ENCODE measurements at places on chromosomes 2 and 18. TPM values are rescaled to one million over a fixed set of nuclear protein-coding genes. Genes with fewer than 3 reads are reported as not detected.

The DCDC2C gene
- not detected for total RNA-seq

The PDE11A gene
- not detected for total RNA-seq

The KCNG2 gene
- not detected for total RNA-seq

The ADRA2B gene
- total RNA-seq: under 0.01 TPM

The GAL3ST2 gene
- total RNA-seq: 0.25 TPM

The UGT1A4 gene
- not detected for total RNA-seq

The PLA2R1 gene
- 27.0 TPM for total RNA-seq

The C2orf80 gene
- not detected for total RNA-seq

The ABCG5 gene
- total RNA-seq: not detected

The UGT1A10 gene
- total RNA-seq: 0.41 TPM

The SEMA4C gene
- 20.4 TPM for total RNA-seq

The SNED1 gene
- 105 TPM for total RNA-seq

The SERPINB3 gene
- not detected for total RNA-seq

The PROM2 gene
- total RNA-seq: 0.18 TPM

The NPAS2 gene
- total RNA-seq: 5.4 TPM

GRCh38 chr2:237459226-237459625, 27.8 kb upstream of the MLPH start:
- peak; percentile 21 for DNase-seq

- no peak for DNase-seq
Observed at GRCh38 chr2:240481720-240482119, 46.3 kb downstream of the GPC1 start.

- no peak for DNase-seq
Observed at GRCh38 chr2:104321116-104321795, 532.7 kb upstream of the POU3F3 start.

DNA sequence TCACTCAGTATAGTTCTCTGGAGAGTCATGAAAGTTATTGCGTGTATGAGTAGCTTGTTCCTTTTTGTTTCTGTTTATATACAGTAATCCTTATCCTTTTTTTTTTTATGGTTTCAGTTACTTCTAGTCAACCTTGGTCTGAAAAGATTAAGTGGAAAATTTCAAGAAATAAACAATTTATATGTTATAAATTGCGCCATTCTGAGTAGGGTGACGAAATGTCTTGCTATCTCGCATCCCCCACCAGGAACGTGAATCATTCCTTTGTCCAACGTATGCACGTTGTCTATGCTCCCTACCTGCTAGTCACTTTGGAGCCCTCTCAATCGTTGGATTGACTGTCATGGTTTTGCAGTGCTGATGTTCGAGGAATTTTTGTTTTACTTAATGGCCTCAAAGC, 60.4 kb downstream of the FAM117B start:
- DNase-seq: no peak

DNA sequence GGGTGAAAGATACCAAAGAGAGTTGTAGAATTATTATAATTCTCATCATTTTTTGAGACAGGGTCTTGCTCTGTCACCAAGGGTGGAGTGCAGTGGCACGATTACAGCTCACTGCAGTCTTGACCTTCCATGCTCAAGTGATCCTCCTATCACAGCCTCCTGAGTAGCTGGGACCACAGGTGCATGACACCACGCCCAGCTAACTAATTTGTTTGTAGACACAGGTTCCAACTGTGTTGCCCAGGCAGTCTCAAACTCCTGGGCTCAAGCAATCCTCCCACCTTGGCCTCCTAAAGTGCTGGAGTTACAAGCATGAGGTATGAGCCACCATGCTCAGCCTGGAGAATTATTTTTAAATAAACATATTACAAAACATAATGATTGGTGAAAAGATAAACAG, 92.8 kb upstream of the MSH6 start:
- DNase-seq: no peak

DNA sequence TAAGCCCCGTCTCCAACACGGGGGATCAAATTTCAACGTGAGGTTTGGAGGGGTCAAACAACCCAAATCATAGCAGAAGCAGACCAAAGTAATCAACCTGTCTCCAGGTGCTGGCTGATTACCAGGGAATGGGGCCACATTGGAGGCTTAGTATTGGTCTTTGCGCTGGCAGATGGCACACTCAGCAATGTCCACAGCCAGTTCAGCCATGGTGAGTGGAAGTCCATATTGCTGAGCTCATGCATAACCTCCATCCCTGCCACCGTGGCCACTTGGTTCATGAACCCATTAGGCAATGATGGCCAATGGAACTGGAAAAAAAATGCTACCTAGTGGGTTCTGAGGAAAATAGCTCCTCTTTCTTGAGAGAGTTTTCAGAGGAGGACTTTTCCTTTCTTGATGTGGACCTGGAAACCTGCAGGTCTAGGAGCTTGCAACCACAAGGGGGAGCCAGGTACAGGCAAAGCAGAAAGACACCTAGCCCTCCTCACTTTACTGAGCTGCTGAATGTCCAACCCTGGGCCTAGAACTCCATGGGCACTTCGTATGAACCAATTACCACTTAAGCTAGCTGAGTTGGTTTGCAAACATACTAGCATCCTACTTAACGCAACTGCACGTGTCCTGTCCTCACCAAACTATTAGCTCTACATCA, 128.0 kb upstream of the GYPC start:
- peak; percentile 55 for DNase-seq

- DNase-seq: no peak
Observed at GRCh38 chr18:46366751-46367376, 262.7 kb downstream of the HAUS1 start.

DNA sequence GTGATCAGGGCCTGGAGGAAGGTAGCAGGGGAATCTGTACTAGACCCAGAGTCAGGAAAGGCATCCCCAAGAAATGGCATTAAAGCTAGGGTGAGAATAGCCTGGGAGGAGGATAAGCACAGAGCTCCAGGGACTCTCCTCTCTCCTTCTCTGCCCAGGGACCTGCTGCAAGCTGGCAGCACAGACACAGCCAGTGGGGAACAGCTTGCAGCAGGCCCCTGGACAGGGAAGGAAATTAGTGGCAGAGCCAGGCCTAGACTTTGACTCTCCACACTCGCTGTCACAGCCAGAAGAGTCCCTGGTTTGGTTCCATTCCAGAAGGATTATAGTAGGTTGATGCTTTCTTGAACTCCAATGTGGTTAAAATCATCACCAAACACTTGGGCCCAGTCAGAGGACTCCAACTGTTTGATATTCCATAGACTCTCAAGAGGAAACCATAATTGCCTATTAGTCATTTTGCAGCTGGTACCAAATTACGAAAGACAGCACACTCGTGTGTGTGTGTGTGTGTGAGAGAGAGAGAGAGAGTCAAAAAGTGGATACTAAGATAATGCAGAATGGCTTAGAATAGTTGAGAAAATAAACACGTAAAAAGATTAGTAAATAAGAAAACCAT, 95.5 kb upstream of the ATP8B1 start:
- DNase-seq: peak; percentile 78

DNA sequence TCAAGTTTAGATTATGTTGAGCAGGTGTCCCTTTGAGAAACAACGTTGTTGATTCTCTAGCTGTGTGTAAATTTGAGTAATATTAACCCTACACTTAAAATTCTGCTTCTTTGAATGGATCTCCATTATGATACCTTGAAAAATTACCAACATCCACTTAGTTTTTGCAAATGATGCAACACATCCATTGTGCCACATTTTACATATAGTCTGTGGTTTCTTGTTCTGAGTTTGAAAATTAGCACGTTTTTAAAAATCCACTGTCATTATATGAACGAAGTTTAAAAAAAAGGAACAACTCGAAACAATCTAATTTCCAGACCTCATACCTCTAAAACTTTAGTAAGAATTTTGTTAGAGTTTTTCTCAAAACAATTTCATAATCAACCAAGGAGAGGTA, 37.7 kb downstream of the PIK3C3 start:
- no peak for DNase-seq

- DNase-seq: no peak
Observed at GRCh38 chr2:33371304-33372090, 105.0 kb upstream of the RASGRP3 start.

- DNase-seq: no peak
Observed at GRCh38 chr2:11013196-11013595, 101.5 kb downstream of the KCNF1 start.

DNA sequence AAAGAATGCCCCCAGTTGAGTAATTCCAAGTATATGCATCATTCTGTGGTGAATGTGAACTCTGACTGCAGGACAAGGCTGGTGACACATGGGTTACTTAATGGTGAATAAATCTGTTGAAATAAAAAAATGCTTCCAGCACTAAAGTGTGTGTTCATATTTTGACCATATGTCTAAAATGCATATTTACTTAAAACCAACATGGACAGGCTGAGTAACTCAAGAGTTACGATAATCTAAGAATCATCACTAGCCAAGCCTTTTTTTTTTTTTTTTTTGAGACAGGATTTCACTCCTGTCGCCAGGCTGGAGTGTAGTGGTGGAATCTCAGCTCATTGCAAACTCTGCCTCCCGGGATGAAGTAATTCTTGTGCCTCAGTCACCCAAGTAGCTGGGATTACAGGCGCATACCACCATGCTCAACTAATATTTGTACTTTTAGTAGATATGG, 47.1 kb upstream of the CCBE1 start:
- DNase-seq: peak; percentile 95

DNA sequence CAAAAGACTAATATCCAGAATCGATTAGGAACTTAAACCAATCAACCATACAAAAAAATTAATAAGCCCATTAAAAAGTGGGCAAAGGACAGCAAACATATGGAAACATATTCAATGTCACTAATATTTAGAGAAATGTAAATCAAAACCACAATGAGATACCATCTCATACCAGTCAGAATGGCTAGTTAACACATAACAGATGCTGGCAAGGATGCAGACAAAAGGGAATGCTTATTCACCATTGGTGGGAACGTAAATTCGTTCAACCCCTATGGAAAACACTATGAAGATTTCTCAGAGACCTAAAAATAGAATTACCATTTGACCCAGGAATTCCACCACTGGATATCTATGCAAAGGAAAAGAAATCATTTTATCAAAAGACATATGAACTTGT, 468.2 kb upstream of the ST6GAL2 start:
- DNase-seq: no peak

- no peak for DNase-seq
Observed at GRCh38 chr2:31253356-31254131, 19.6 kb downstream of the EHD3 start.

DNA sequence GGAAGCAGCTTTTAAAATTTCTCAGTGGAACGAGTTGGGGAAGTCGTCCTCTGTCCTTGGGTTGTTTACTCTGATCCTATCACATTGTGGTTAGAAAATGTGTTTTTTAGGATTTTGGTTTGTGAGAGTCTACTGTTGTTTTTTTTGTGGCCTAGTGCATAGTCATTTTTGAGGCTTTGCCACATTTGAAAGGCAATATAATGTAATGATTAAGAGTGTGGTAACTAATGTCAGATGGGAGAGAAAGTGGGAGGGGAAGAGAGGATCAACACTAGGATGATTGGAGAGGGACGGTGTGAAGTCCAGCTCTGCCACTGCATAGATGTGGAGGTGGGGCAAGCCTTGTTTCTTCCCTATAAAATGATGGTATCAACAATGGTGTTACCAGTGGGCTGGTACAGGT, 8.5 kb downstream of the SP140L start:
- no peak for DNase-seq

- no peak for DNase-seq
Observed at GRCh38 chr2:85255456-85255812, 72.4 kb downstream of the TGOLN2 start.

- no peak for DNase-seq
Observed at GRCh38 chr18:52499644-52500043, 159.6 kb downstream of the DCC start.

- peak; percentile 40 for DNase-seq
Observed at GRCh38 chr2:202031246-202031951, 2.3 kb upstream of the FZD7 start.

GRCh38 chr18:78979730-78980278, at the start of gene SALL3:
TSS of gene SALL3 (plus strand) at chr18:78979818. CDS start at chr18:78980275, 457 bp downstream.
- no peak for DNase-seq

DNA sequence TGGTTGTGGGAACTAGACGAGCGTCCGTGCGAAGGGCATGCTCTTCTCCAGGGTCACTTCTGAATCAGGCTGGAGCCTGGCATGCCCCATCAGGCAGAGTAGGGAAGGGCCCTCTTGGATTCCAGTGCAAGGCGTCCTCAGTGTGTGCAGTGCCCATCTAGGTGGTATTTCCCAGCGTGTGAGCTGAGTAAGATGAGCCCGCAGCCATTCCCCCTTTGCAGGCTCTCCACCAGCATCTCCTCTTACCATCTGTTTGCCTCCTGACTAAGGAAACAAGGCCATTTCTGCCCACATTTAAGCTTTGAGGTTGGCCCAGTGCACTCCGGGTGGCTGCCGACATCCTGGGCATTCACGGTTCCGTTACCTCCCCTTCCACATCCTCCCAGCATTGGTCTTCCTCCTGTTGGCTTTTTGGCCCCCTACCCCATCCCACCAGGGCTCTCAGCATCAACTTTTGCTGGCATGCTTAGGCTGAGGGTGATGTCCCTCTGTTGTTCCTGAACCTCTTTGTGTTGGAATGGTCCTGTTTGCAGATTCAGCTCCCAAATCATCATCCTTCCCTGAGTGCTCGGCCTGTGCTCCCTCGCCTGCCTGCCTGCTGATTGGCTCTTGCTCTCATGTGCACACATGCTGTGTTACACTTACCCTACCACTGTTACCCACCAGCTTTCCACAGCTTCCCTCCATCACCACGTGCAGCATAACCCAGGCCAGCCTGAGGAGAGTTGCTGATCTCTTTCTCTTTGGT, 11.8 kb downstream of the CEP68 start:
- no peak for DNase-seq

DNA sequence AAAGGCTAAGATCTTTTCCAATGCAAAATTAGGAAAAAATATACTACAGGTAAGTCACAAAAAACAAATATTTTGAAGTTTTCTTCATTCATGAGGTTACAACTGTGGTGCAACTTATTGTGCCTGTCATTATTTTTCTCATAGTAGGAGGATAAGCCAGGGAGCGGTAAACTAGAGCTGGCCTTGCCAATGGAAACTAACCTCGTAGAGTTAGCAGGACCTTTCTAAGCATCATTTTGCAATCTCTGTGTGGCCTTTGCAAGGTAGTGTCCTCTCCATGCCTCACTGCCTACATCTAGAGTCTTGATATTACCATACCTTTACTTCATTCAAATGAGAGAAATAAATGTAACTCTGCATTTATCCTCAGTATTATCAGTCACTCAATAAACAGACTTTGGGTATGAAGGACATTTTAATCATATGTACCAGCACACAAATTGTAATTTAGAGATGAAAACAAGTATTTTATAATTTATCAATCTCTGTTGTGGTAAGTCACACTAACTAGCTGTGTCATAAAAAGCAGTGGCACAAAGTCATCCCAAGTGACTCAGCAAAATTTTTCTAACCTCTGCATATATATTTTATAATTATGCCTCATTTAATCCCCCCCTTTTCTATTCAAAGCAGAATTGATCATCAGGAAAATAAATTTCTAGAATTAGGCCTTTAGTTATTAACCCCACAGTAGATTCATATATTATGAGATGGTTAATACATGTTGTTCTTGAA, 47.0 kb downstream of the LANCL1 start:
- DNase-seq: no peak

DNA sequence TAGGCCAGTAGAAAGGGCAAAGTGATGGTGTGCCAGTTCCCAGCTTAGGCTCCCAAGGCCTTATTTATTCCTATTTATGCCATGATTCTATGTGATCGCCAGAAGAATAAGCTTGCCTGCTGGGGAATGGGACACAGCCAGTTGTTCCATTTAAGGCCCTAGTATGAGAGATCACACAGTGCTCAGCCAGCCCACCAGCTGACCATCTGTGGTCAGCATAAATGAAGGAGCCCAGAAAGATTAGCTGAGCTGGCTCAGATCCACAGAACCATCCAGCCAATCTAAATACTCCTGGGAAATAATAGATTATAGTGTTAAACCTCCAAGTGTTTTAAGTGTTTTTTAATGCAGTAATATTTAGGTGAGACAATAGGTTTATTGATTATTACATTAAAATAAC, 12.6 kb upstream of the L3MBTL4 start:
- DNase-seq: no peak

GRCh38 chr2:32715981-32716380, 88.1 kb downstream of the TTC27 start:
- DNase-seq: peak; percentile 34
